ENCODE measurements at places on chromosomes 12 and 14.

DNA sequence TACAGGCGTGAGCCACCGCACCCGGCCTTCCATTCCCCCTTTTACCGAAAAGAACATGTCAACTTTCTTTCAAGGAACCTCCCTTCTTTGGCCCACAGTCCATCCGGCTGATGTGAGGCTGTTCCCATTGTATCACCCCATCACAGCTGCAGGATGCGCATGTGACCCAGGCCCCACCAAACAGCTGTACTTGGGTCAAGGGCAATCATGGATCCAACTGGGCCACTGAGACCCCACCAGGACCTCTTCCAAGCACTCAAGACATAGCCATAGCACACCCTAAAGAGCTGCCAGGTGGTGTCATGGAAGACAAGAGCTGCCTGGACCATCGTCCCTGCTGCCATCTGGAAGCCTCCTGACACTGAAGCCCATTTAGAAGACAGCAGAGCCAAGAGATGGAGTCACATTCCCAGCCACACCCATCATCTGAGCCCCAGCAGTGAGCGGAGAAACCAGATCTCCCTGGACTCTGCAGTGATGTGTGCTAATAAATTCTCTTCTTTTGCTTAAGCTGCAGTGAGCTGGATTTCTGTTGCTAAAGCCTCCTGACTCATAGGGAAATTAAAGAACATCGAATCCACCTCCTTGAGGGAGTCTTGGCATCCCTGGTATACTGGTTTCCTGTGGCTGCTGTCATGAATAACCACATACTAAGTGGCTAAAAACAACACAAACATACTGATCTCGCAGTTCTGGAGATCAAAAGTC is 105.6 kb downstream of the KSR2 start:
- no peak for DNase-seq

DNA sequence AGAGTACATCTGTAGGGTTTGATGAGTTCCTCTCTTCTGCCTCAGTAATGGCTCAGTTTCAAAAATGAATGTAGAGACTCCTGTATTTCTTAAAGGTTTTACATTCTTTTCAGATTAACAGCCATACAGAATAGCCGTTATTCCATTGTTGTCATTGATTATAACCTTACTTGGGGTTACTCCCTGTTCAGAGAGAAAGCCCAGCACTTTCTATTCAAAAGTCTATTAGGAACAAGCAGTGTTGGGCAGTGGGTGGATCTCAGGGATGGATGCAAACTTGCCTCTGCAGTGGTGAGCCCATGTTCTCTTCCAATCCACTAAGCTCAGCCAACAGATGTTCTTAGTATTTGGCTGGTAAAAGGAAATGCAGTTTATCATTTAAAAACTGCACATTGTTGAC is 342.6 kb upstream of the E2F7 start:
- no peak for DNase-seq

- DNase-seq, result no peak
Observed at GRCh38 chr14:32189811-32190210, 12.0 kb upstream of the RNU6-7 start.

GRCh38 chr12:64175254-64175945 is 46.7 kb downstream of the KICS2 start:
- DNase-seq, result no peak

- no peak for DNase-seq
Observed at GRCh38 chr12:17035372-17035771, 429.4 kb upstream of the LMO3 start.

GRCh38 chr14:100348784-100349685 is 25.9 kb downstream of the SLC25A47 start:
- DNase-seq, result no peak

DNA sequence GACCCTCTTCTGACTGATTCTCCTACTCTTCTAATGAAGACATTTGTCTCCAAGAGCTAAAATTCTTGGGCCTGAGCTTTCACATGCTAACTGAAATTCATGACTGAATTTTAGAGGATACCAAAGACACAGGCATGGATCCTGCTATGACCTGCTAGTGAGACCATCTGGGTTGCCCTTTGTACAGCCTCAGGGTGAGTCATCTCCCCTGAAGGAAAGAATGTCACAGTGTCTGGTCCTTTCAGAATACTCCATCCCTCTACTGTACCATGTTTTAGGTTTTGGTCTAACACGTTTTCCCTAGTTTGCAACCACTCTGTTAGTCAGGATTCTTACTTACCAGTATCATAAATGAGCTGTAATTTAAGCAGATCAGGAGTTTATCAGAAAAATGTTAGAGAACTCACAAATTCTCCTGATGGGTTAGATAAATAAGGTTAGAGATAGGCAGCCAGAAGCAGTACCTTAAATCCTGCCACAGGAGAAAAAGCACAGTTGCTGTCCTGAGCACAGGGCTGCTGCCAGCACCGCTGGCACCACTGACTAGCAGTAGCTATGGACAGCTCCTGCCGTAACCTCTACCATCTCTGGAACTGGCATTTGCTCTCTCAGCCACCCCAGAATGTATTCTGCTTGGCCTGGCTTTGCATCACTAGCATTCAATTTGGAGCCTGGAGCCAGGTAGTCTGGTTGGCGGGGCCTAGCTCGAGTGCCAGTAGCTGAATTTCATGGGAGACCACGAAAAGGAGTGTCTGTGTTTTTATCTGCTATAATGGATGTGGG is 127.6 kb downstream of the ANO6 start:
- no peak for DNase-seq

Data from substantia nigra (tissue), 51 donors.